Hematopoietic multipotent progenitor cell treated with erythropoietin and hydrocortisone succinate and interleukin-3 and kit ligand, for 4 days (in vitro differentiated cells): ENCODE measurements at places on chromosomes 12 and 14.

- DNase-seq: peak; percentile 38
Observed at GRCh38 chr14:80291101-80291500, 79.8 kb upstream of the DIO2 start.

DNA sequence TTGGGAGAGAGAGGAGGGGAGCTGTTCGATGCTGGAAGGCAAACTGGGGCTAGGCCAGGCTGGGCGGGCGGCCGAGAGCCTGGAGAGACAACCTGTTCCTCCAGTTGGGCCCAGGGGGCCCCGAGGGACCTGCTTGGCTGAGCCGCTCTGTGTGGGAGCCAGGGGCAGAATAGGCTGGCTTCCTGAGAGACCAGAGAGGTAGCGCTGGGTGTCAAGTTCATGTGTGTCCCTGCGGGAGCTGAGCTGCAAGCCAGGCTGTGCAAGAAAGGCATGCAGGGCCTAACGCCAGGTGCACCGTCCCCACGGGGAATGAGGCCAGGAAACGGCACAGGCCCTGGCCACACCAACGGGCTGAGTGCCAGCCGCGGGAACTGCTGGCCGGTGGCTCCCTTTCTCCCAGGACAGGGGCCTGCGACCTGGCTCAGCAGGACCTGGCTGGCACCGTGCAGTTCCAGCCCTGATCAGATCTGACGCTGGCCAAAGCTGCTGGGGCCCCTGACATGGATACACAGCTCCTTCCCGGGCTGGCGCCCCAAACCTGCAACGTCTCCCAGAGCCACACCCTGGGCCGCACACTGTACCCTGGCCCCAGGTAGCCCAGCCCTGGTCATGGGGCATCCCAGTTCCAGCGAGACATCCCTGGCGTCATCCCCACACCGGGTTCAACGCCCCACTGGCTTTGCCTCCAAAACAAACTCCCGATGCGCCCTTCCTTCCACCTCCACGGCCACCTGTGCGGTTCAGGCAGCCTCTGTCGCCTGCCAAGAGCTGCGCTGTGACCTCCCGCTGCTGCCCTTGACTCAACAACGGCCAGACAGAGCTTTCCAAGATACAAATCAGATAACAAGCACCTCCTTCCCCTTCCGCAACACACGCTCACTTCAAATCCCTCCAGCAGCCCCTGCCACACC, 65.0 kb downstream of the RFLNA start:
- DNase-seq: no peak

DNA sequence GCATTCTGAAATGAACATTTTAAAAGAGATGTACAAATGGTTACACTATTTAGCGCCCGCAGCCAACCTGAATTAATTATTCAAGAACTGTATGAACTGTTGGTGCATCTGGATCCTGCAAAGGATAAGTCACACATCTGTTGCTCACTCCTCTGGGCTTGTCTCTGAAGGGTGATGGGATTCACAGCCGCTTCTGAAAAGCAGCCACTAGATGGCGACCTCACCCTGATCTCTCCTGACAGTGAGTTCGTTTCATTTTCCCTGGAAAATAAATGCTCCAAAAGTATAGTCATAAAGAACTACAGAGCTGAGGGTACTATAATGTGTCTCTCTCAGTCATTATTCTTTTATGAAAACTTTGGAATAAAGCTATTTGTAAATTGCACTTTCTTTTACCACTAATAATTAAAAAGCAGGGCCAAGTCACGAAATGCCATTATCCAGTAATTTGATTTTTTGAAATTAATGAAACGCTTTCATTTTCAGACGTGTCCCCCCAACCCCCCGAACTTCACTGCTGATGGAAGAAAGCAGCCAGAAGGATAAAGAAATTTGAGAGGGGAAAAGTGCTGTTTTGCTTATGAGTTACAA, 789.6 kb downstream of the NRXN3 start:
- DNase-seq: peak; percentile 69

DNA sequence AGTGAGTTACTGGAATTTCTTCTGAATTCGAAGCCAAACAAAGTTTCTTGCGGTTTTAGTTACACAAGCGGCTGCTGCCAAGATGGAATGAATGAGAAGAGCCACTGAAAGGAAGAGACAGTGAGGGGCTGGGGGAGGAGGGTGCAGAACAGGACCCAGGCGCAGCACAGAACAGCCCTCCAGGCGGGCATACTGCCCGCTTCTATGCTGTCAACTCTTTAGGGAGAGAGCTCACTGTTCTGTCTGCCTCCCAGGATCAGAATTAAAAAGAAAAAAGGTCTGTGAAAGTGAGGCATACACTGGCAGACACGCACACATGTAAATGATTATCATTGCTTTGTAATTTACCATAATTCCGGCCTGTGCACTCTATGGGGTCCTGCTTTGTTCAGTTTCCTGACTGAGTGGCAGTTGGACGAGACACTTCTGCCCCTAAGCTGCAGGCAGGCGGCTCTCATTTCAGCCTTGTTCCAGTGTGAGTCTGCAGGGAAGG, 231.6 kb downstream of the CACNA1C start:
- DNase-seq: peak; percentile 62

- peak; percentile 19 for DNase-seq
Observed at GRCh38 chr14:64159588-64159987, 134.6 kb downstream of the ESR2 start.

DNA sequence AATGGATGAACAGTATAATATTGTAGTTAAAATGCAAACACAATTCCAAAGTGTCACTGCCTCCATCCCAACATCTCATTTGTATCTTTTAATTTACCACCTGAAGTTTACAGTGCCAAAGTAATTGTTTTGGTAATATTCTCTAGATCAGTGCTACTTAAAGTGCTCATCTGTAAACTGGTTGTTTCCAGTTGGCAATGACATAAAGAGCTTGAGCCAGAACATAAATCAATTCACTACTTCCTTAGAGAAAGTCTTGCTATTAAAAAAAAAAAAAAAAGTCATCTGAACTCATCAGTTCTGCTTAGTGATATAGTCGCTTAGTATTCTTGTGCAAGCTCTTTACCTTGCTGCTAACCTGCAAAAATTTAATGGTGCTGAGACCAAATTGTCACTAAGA, 16.4 kb downstream of the PLCZ1 start:
- no peak for DNase-seq

- DNase-seq: peak; percentile 69
Observed at GRCh38 chr12:119115296-119115905, 63.3 kb upstream of the HSPB8 start.

GRCh38 chr12:28759333-28759732, 389.7 kb upstream of the FAR2 start:
- DNase-seq: no peak

- no peak for DNase-seq
Observed at GRCh38 chr12:52917800-52918199, 12.9 kb upstream of the KRT8 start.

GRCh38 chr14:101965770-101966722, 1.7 kb downstream of the DYNC1H1 start:
- peak; percentile 25 for DNase-seq

DNA sequence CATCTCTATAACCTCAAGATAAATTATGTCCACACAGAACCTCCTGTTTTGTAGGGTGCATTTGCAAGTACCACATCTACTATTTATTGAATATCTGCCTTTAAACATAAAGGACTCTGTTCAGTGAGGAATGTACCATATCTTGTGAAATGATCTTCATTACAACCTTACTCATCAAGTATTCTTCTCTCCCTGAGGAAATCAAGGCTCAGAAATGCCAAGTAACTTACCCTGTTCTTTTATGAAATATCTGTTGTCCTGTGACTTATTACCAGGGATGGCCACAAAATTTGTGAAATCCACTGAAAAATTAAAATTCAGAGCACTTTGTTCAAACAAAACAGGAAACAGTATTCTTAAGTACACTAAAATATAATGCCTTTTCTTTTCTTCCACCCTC, 366.7 kb downstream of the GALC start:
- no peak for DNase-seq

GRCh38 chr14:25006961-25007795, 42.8 kb downstream of the STXBP6 start:
- peak; percentile 24 for DNase-seq

- peak; percentile 64 for DNase-seq
Observed at GRCh38 chr14:23153851-23154796, 29.3 kb downstream of the SLC7A8 start.

GRCh38 chr12:73210548-73211204, 938.5 kb downstream of the TRHDE start:
- no peak for DNase-seq

DNA sequence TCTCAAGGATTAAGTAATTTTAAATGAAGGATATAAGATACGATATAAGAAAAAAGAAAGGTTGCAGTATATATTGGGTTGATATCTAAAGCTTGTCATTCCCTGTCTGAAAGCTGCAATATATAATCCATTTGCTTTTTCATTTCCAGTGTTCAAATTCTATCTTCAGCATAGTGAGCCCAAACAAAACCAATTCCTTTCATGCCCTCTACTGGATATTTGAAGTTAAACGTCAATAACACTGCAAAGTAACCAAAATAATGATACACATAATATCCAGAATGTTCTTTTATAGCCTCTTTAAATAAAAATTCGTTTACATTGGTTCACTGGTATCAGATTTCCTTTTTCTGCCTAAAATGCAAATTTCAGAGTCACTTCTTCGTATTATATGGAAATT, 64.5 kb upstream of the DAAM1 start:
- DNase-seq: peak; percentile 48

DNA sequence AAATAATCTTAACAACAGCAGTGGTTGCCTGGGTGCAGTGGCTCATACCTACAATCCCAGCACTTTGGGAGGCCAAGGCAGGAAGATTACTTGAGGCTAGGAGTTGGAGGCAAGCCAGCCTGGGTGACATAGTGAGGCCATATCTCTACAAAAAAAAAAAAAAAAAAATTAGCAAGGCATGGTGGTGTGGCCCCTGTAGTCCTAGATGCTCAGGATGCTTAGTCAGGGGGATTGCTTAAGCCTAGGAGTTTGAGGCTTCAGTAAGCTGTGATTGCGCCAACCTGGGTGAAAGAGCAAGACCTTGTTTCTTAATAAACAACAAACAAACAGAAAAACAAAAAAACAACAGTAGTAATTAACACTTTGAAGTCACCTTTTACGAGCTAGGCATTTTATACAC, 642 bp upstream of the ACSM4 start:
- DNase-seq: peak; percentile 58

DNA sequence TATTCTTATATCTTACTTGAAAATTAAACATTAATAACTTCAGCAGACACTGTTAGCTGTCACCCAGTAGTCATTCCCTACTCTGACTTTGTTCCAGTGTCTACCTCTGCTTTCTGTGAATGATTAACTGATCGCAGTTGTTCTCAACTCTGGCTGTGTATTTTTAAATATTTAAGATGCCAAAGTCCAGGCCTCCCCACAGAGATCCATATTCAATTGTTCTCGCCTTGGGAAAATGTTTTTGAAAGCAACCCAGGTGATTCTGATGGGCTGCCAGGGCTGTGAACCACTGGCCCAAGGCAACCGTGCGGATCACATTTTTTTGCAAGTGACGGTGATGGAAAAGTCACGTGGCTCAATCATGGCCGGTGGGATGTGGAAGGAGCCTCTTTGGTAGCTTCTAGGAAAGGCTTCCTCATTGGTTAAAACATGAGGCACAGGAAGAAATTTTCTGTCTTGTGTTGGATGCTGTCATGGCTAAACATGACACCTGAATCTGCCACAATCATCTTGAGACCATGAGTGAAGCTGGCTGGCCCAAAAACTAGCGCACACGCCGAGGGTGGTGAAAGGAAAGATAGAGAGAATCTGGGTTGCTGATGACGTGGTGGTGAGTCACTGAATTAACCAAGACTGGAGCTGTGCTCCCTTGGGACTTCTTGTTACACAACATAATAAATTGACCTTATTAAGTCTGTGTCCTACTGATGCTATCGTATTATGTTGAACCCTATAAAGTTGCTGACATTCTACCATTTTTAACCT, 37.2 kb downstream of the RDH12 start:
- no peak for DNase-seq

DNA sequence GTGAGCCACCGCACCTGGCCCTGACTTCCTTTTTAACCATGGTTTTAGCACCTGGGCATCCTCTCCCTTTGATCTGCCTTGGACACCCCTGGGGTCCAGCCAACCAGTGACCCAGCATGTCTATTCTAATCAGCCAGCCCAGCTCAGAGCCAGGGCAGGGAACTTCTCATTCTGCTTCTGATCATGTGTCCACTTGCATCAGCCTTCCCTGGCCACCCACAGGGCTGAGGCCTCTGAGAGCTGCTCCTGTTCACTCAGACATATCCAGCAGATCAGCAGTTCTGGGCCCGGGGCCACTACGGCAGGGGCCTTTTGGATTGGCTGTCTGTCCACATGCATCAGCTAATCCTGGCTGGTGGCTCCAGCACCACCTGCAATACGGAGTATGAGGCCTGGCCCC, 117.9 kb upstream of the MAP1LC3B2 start:
- no peak for DNase-seq

DNA sequence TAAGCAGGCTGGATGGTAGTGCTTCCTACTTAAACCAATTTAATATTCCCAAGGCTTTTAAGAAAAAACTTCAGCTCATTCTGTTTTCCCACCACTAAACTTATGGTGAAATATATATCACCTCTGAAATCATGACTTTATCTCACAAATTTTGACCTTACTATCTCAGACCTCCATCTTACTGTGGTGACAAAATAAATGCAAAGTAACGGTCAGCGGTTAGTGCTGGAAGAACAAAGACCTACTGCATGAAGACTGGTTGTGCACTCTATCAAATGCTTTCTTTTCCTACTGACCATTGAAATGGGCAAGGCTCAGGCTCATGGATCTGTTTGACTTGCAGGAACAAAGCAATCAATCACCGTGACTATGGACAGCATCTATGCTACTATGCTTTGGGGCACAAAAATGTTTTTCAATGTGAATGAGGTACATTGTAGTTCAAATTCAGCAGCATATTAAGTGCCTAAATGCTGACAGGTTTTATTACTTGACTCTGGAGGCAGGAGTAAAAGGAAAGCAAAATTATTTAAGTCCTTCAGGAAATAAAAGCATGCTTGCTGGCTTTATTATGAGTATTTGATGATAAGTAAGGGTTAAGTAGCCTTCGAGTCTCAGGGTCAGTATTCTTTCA, 43.1 kb upstream of the GTF2A1 start:
- DNase-seq: peak; percentile 63

DNA sequence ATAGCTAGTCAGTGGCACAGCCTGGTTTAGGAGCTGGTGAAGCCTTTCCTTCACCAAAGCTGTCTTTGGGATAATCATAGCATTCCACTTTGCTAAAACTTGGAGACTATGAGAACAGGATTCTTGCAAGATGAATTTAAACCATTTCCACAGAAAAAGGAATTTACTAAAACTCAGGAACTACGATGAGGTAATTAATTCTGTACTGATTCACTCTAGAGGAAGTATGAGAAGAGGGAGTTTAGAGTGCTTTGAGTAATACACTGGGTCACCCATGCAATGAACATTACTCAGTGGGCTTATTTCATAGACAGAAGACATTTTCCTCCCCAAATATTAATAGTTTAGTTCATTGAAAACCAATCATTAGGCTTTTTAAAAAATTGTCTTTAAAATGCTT, 73.0 kb downstream of the RMST start:
- no peak for DNase-seq
